AG09309 (cell line): ENCODE measurements at places on chromosomes 16 and 17.

GRCh38 chr17:79798299-79799173, 1.7 kb upstream of the CBX8 start:
- no peak for DNase-seq

- DNase-seq = no peak
These were observed 35.7 kb downstream of the CACNA1H start for GRCh38 chr16:1188432-1189189.

GRCh38 chr17:7834542-7834956, 532 bp downstream of the KDM6B start:
- DNase-seq = no peak

- no peak for DNase-seq
These were observed 21.4 kb upstream of the GPT2 start for GRCh38 chr16:46862555-46863447.

DNA sequence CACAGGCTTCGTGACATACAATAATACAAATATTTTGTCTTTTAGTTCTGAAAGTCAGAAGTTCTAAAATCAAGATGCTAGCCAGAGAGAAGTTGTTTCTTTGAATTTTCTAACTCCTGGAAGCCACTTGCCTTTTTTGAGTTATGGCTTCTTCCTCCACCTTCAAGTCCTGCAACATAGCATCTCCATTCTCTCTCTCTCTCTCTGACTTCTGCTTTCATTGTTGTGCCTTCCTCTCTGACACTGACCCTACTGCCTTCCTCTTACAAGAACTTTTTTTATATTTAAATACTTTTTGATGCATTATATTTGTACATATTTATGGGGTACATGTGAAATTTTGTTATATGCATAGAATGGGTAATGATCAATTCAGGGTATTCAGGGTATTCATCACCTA, 205.9 kb downstream of the MAP2K6 start:
- no peak for DNase-seq

DNA sequence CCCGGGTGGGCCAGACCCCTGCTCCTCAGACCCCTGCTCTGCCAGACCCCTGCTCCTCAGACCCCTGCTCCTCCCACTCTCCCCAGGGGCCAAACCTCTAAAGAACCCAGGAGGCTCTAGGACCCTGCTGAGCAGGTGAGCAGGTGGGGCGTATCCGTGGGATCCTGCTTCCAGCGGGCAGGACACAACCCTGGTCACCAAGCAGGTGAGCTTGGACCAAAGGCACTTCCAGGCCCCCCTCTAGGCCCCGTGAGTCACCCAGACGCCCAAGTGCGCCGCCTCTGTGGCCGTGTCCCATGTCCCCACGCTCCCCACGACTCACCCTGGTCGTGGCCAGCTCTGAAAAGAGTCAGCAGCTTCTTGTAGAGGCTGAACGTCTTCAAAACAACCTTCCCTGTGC, 5.0 kb downstream of the CYBC1 start:
- DNase-seq = no peak

- no peak for DNase-seq
These were observed 23.5 kb downstream of the CHD9 start for GRCh38 chr16:53078247-53078646.

DNA sequence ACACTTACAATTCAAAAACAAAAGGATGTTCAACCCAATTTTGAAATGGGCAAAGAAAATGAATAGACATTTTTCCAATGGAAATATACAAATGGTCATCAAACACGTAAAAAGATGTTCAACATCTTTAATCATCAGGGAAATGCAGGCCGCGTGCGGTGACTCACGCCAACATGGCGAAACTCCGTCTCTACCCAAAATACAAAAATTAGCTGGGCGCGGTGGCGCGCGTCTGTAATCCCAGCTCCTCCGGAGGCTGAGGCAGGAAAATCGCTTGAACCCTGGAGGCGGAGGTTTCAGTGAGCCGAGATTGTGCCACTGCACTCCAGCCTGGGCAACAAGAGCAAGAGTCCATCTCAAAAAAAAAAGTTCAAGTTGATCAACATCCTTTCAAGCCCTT, 1.8 kb upstream of the CLUAP1 start:
- DNase-seq = no peak

GRCh38 chr16:1220098-1220728, 4.9 kb downstream of the TPSG1 start:
- no peak for DNase-seq

DNA sequence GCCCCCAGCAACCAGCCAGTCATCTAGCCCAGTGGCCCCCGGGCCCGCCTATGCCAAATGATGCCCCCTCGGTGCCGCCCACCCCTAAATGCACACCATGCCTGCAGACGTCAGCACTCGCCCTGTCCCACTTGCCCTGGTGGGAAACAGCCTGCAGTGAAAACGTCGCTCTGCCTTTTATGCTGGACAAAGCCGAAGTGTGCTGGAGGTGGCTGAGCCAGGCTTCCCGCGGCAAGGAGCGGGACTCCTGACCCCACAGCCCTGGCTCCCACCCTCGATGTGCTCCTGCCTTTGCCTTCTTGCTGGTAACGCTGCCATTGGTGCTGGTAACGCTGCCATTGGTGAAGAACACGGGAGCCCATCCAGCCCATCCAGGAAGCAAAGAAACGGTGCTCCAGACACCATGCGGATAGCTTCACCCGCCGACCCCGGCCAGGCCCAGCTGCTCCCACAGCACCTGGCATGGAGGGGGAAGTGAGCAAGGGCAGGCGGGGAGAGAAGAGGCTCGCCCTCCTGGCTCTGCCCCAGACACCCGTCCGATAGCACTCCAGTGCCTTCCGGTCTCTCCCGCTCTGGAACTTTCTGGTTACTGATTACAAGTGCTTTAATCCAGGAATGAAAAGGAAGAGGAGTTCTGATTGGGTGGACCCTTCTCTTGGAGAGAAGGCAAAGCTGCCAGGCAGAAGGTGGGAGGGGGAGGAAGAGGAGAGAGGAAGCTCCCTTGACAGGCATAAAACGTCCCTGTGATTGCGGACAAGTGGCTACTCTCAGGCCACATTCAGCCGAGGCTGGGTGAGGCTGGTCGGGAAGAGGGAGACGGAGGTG, 4.0 kb upstream of the BAIAP2 start:
- no peak for DNase-seq

DNA sequence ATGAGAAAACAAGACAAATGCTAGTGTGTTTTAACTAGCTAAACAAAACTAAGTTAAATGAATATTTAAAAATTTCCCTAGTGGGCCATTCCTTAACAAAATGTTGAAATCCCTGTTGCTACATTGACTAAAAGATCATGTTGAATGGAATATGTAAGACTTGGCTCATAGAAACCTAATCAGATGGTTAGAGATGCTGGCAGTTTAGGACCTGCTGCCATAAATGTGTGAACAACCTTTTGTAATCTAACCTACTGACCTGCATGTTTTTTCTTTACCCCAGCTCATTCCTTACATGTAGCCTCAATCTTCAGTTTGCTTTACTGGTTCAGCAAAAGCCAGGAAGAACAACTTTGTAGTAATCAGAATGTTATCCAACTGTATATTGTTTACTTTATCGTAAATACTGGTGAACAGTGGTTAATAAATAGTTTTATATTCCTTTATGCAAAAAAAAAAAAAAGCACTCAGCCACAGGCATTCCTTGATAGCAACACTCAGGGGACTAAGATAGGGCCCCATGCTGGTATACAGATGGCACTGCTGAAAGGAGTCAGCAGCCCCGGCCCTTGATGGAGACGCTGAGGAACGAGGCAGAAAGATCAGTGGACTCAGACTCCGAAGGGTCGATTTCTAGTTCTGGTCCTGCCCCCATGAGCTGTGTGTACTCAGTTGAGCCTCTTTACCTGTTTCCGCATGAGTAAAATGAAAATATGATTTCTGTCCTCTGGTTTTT, 78.2 kb downstream of the MARF1 start:
- no peak for DNase-seq

- DNase-seq = no peak
These were observed 5.9 kb upstream of the SDK2 start for GRCh38 chr17:73650140-73650539.

DNA sequence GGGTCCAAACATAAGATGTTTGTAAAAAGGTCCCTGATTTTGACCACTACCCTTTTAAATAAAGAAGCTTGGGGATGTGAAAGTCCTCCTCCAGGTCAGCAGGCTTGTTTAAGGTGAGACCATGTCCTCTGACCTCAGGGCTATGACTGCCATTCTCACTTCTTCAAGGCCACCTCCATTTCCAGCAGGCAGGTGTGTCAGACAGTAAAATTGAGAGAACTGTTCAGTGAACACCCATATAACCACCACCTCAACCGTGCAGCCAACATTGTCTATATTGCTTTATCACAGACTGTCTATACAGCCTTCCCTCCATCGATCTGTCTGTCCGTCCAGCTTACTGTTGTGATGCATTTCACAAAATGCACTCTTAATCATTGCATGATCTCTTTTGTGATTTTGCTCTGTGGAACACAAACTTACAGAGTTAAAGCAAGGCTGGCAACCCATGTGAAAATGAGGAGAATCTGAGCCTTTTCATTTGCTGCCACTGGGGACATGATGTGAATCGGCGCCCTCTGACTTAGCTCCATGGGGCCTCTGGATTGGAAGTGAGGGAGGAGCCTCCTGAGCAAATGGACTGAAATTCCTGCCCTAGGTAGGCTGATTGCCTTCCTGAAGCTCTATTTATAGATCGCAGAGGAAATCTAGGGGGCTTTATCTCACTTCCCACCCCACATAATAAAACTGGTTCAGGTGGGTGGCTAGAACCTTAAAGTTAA, 53.8 kb downstream of the ZNRF1 start:
- no peak for DNase-seq

GRCh38 chr17:79241616-79242015, 167.0 kb downstream of the ENGASE start:
- DNase-seq = no peak

- DNase-seq = no peak
These were observed 5.0 kb upstream of the NAGLU start for GRCh38 chr17:42530952-42531454.

- no peak for DNase-seq
These were observed at the start of gene LAT for GRCh38 chr16:28984619-28985135. Gene LAT, plus strand, starts transcription at chr16:28985052. Its CDS starts 366 bp downstream, at chr16:28985418.

- no peak for DNase-seq
These were observed 24.3 kb downstream of the CCL4 start for GRCh38 chr17:36127911-36128310.

DNA sequence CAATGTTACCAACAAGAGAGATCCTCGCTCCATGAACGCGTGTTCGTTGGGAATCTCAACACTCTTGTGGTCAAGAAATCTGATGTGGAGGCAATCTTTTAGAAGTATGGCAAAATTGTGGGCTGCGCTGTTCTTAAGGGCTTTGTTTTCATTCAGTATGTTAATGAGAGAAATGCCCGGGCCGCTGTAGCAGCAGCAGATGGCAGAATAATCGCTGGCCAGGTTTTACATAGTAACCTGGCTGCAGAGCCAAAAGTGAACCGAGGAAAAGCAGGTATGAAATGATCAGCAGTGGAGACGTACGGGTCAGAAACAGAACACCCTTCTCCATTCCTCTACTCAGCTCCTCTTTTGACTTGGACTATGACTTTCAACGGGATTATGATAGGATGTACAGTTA, 13.3 kb downstream of the SOCS1 start:
- DNase-seq = no peak

DNA sequence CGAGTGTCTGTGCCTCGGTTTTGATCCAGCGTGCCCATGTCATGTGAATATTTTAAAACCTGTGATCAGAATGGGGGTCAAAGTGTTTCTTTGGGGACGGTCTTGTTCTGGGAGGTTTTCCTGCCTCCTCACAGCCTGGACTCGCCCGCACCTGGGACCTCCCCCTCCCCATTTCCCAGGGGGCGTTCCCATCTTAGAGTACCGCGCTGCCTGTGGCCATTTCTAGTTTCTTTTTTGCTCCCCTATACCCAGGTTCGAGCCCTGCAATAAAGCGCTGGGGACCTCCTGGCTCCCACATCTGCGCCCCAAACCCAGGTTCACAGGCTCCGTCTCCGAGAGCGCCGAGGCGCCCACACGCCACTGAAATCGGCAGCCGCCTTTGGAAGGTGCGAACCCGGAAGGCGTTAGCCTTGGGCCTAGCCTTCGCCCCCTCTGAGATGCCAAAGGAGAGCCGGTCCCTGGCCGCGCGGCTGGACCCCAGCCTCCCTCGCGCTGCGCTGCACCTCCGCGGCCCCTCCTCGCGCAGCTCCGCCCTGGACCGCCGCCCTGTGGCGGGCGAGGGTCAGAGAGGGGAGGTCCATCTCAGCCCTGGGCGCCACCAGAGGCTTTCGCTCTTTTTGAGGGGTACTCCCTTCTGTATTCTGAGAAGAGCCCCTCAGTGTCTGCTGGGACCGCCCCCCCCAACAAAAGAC, 1.7 kb downstream of the KCNJ12 start:
- no peak for DNase-seq

GRCh38 chr17:58113947-58114346, 30.7 kb downstream of the DYNLL2 start:
- no peak for DNase-seq

GRCh38 chr16:81329947-81330346, 15.2 kb downstream of the GAN start:
- no peak for DNase-seq

GRCh38 chr17:73770849-73771229, 126.6 kb upstream of the SDK2 start:
- DNase-seq = no peak

GRCh38 chr17:42698736-42699414, 16.5 kb downstream of the CNTNAP1 start:
- DNase-seq = no peak

DNA sequence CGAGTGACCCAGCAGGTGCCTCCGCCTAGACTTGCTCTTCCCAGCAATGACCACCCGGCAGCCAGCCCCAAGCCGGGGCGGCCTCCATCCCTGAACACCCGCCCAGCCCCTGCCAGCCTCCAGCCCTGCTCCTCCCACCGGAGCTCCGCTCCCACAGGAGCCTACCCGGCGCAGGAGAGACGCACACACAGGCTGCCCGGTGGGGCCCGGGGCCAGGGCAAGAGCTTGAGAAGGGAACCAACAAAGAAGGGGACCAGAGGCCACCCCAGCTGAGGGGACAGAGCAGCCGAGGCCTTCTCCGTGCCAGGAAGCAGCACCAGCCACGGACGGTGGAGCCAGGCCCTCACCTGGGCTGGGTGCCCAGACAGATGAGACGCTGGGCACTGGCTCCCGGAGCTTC, 13.8 kb downstream of the PKD1 start:
- no peak for DNase-seq

DNA sequence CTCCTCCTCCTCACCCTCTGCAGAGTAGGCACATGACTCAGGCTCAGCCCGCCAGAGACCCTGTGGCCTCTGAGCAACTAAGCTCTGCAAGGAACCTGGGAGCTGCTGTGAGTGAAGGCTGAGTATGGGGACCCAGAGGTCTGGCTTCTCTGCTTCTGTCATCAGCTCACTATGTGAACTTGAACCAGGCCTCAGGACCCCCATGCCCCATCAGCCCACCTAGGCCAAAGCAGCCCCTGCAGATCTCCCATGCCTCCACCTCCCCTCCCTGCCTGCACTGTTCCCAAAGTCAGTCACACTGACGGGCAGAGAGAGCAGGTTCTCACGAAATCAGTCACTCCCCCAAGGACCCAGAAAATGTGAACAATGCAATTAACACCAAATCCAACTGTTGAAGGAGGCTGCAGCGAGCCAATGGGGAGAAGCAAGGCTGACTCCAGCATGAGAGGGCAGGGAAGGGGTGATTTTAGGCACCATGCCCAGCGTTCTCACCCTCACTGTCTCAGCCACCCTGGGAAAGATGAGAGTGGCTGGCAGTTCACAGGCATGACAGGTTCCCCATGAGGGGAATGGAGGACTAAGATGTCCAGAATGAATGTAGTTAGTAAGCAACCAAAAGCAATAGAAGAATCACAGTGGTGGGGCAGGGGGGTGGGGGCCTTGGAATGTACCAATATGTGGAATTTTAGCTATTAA, 60.6 kb downstream of the BEAN1 start:
- DNase-seq = no peak

GRCh38 chr17:3681565-3681964, 13.0 kb downstream of the EMC6 start:
- no peak for DNase-seq
